Naive B cell (primary cell): ENCODE measurements at places on chromosomes 11 and 22.

- DNase-seq, result no peak
These were observed 60.1 kb downstream of the RAB30 start for GRCh38 chr11:83011333-83012167.

- DNase-seq, result no peak
These were observed 452 bp upstream of the ATXN10 start for GRCh38 chr22:45670981-45671782.

- DNase-seq, result no peak
These were observed 72.3 kb downstream of the CABIN1 start for GRCh38 chr22:24083361-24083760.

GRCh38 chr22:41152902-41153301, 52.2 kb upstream of the L3MBTL2 start:
- no peak for DNase-seq

- DNase-seq, result no peak
These were observed 122.9 kb upstream of the NAV2 start for GRCh38 chr11:19589567-19590260.

- DNase-seq, result no peak
These were observed 18.4 kb upstream of the CHRM4 start for GRCh38 chr11:46410021-46410420.

GRCh38 chr11:58867556-58867955, 23.1 kb upstream of the GLYATL2 start:
- DNase-seq, result no peak
